ENCODE measurements at places on chromosomes 2 and 18. TPM values are rescaled to one million over a fixed set of nuclear protein-coding genes. Genes with fewer than 3 reads are reported as not detected.

Gene ZSWIM2
- total RNA-seq = not detected

Gene CNDP1
- total RNA-seq = not detected

Gene MALL
- 6.6 TPM for total RNA-seq

Gene BCL11A
- total RNA-seq = 16.2 TPM

Gene RGPD3
- 0.26 TPM for total RNA-seq

Gene DNAJB2
- 68.0 TPM for total RNA-seq

DNA sequence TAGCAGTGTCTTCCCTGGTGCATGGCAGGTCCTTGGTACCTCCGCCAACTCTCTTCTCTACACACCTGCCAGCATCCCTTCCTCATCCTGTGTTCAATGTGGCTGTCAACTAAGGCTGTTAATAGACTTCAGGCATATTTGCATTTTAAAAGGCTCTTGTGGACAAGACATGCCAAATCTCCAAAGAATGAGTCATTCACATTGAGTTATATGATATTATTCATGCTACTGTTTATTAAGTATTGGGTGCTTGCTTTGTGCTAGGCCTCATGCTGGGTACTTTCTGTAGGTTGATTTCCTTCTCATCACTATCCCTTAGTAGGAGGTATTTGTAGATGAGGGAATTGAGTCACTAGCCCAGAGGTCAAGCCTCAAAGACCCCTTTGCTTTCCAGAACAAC, 5.2 kb downstream of the MYO1B start:
- no peak for DNase-seq

GRCh38 chr2:69505710-69506109, 68.5 kb upstream of the NFU1 start:
- no peak for DNase-seq

DNA sequence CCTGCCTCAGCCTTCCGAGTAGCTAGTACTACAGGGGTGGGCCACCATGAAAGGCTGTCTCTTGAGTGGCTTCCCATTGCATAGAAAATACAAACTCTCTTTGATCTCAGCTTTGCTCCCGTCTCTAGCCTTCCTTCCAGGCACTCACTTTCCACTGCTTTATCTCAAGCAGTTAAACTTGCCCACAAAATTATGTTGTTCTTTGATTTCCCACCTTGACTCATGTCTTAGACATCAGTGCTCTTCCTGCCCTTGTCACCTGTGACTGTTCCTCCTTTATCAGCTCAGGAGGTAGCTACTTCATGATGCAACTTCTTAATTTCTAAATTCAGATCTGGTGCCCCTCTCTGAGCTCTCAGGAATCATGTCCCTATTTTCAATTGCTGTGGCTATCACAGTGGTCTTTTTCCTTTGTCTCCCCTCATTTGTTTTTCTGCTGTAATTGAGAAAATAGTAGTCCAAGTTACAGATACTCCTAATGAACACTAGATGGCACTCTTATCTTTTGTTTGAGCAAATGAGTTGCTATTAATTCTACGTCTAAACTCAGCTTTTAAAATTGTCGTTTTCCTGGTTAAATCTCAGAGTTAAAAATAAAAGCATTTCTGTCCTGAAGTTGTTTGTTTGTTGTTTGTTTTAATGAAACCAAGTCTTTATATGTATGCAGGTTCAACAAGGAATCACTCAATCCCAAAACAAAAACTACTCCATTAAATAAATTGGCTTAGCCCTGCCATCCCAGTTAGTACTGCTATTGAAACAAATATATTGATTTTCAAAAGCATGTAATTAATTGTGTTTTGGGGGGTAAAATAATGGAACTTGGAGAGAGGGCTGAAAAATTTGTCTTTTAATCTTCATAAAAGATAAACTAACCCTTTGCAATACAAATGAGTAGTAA, 46.9 kb upstream of the GREB1L start:
- no peak for DNase-seq
